ENCODE measurements at places on chromosomes 4 and X. TPM values are rescaled to one million over a fixed set of nuclear protein-coding genes. Genes with fewer than 3 reads are reported as not detected.

The TEX13D gene
- polyA plus RNA-seq: 0.03 TPM

The MAPK10 gene
- 4.3 TPM for polyA plus RNA-seq

The MYOZ2 gene
- 0.41 TPM for polyA plus RNA-seq

The ASB11 gene
- not detected for polyA plus RNA-seq

The PCSK1N gene
- polyA plus RNA-seq: 0.10 TPM

The PNMA3 gene
- polyA plus RNA-seq: 1.2 TPM

The MTNR1A gene
- not detected for polyA plus RNA-seq

The ARX gene
- not detected for polyA plus RNA-seq

The LUZP4 gene
- polyA plus RNA-seq: not detected

The MAGIX gene
- polyA plus RNA-seq: 1.3 TPM

The EVC2 gene
- 0.30 TPM for polyA plus RNA-seq

The PABPC1L2B gene
- polyA plus RNA-seq: not detected

The CCDC110 gene
- 0.22 TPM for polyA plus RNA-seq

GRCh38 chr4:82124365-82124764 lies 249.4 kb downstream of the HNRNPD start:
- DNase-seq: no peak

- no peak for DNase-seq
Observed at GRCh38 chr4:76802236-76803021, 95.5 kb downstream of the SOWAHB start.

DNA sequence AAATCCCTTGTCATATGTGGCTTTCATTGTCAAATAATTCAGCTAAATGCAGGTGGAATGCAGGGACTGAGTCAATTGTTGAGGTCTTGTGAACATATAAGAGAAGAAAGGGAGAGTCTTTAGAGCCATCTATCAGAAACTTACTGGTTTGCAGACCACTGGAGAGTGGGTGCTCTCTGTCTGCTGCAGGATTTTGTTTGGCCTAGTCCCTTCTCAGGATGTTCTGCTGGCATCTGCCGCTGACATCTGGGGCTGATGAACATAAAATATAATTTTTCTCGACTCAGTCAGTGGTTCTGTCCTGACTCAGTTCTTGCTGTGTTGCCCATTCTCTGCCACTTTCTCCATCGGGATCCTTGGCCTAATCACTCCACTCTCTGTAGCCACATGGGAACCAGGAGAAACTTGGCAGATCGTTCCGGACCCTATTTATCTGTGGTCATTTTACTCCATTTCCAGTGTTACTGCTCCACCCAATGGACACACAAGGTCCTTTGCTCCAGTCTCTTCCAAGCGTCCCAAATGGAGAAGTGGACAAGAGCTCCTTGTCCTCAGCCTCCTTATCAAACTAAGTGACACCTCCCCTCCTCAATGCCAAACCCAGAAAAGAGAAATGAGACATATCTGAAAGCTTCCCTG lies 436.2 kb downstream of the FAT4 start:
- DNase-seq: no peak

GRCh38 chrX:11757719-11758399 lies at the start of gene MSL3:
Gene MSL3, plus strand, starts transcription at chrX:11758237. Its CDS starts 27 bp downstream, at chrX:11758264.
- peak; percentile 93 for DNase-seq

DNA sequence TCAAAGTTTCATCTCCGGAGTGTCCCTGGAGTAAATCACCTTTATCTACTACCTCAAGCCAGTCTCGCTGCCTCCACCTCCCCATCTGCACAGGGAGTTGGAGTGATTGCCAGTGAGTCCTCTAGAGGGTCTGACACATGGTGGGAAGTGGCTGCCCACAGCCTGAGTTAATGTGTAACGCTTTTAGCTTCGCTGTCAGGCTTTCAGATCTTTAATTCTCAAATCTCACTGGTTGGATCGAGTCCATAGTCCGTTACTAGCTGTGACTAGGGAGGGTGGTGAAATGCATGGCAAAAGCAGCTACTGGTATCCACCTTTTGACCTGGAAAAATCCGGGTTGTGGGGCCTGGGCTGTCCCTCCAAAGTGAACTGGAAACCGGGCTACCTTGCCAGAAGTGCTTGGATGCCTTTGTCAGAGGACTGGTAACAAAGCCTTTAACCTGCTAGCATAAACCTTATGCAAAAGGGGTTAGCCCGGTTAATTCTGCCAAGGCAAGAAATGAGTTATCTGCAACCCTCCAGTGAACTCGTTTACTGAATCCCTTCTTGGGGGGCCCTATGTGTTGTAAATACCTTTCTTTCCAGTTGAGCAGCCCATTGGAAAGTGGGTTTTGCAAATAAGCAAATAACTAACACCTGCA lies 5.1 kb upstream of the WDR1 start:
- no peak for DNase-seq

- DNase-seq: no peak
Observed at GRCh38 chr4:23631255-23631950, 258.4 kb downstream of the PPARGC1A start.

DNA sequence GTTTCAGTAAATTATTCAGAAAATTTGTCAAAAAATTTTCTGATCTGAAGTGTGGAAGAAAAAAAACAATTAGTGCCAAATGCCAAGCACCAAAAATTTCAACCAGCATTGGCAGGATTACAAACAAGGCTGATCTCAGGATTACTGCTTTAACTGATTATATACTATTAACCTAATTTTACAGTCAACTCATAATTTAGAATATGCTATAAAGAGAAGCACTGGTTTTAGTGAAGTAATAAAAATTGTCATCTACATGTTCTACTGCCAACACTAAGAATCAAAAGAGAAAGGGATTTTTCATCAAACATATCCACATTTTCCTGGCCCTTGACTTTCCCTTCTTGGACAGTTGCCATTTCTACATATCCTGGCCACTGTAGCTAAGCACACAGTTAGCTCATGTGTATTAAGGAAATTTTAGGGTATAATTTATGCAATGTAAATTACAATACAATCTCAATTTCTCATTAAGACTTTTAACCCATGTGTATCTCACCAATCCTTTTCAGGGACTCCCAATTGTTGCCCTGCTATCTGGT lies 33.8 kb downstream of the THOC2 start:
- DNase-seq: no peak

DNA sequence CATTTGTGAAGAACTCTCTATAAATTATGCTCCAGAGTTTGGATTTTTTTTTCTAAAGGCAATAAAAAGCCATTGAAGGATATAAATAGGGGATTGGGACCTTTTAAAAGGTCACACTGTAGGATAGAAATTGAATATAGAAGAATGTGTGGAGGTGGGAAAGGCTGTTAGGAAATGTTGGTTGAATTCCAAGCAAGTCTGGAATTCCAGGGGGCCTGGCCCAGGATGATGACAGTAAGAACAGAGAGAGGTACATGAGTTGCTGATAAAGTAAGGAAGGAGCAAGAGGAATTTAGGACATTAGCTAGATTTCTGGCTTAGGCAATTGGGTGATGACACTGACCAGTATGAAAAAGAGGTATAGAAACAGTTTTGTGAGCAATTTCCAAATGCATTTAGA lies 95.4 kb upstream of the USP38 start:
- no peak for DNase-seq

DNA sequence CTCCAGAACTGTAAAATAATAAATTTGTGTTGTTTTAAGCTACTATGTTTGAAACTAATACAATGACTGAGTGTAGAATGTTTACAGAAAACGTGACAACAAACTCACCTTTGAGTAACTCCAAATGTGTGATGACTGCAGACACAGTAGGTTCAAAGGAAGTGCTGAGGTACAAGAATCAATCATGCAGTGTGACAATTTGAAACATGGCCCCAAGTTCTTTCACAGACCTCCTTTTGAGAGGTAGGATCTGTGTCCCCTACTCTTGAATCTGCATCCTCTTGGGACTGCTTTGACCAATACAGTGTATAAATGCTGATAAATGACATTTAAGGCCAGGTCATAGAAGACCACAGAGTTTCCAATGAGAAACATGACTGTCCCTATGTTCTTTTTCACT lies 667.7 kb upstream of the DIPK2B start:
- no peak for DNase-seq

DNA sequence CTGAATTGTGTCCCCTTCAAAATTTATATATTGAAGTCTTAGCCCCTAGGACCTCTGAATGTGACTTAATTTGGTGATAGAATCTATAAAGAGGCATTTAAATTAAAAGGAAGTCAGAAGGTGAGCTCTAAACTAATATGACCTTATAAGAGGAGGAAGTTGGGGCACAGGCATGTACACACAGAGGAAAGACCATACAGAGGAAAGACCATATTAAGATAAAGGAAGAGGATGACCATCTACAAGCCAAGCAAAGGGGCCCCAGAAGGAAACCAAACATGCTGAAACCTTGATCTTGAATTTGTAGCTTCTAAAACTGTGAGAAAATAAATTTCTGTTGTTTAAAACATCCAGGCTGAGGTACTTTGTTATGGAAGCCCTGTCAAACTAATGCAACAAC lies 26.9 kb upstream of the CYBB start:
- no peak for DNase-seq

GRCh38 chrX:21974011-21974385 lies 33.5 kb downstream of the SMS start:
- DNase-seq: no peak

GRCh38 chr4:67036791-67037190 lies 508.5 kb downstream of the CENPC start:
- DNase-seq: no peak

GRCh38 chr4:152663203-152664066 lies 16.4 kb downstream of the TMEM154 start:
- no peak for DNase-seq

- DNase-seq: no peak
Observed at GRCh38 chrX:130771648-130772047, 131.4 kb downstream of the ENOX2 start.

DNA sequence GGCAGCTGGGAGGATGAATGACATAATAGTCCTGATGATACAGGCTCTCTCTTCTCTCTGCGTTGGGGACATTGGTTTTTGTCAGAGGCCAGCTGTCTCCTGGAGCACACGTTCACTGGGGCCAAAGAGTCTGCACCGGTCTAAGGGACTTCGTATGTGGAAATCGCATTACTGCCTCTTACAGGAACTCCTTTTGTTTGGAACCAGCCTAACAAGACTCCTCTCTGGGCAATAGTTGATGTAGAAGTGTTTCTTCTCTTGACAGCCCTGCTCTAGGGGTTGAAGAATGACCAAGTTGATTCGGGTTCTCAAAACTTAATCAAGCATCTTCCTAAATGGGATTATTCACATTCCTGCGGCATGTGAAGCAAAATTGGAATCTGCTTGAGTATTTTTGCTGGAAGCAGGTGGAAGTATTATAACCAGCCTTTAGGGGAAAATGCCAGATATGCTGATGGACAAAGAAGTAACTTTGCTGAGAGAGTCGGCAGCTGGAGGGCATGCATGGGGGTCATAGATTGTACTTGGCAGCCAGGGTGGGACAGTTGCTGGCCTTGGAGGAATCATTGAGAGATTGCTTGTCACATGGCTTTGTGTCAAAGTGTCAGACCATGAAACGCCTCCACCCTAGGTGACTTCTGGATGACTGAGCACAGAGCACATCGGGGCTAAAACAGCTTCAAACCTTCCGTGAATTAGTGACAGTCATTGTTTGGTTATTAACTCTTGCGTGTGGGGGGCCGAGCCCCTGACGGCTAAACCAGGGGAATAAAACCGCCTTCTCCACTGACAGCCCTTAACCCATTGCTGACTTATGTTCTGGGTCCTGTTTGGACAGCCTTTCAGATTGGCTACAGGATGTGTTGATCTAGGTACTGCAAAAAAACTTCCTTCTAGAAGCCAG lies 34.4 kb upstream of the SLC34A2 start:
- peak; percentile 13 for DNase-seq

- DNase-seq: no peak
Observed at GRCh38 chr4:137510557-137511265, 21.6 kb downstream of the PCDH18 start.

GRCh38 chr4:185534511-185534865 lies 819 bp downstream of the PDLIM3 start:
- no peak for DNase-seq

- no peak for DNase-seq
Observed at GRCh38 chr4:103493450-103494159, 226.2 kb downstream of the TACR3 start.

DNA sequence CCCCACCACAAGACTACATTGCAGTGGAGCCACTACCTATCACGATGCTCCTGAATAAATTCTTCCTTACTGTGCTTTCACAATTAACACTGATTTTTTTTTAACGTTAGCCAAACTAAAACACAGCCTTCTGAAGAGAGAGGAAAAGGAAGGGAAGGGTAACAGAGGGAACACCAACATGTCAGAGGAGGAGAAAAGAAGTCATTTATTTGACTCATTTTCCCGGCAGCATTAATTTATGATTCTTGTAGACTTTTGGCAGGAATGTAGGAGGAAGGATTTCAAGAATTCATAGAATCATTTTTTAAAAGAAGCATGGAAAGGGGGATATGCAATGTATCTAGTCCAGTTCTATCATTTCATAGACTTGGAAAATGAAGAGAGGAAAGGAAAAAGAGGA lies 74.3 kb upstream of the IQCM start:
- DNase-seq: no peak

DNA sequence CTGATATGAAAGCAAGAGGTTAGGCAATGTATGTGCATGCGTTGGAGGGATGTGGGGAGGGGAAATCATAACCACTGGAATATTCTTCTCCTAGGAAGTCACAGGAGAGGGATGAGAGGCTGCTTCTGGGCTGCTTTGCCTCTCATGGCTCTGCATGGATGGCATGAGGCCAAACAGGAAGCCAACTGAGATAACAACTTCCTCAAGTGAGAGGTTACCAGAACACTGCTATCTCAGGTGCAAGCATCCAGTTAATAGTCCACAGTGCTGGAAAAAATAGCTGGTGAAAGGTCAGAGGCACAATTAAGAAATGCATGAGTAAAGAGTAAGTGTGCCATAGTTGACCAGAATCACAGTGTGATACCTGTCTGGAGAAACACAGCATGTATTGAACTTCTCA lies 113.3 kb downstream of the ELOVL6 start:
- DNase-seq: no peak

DNA sequence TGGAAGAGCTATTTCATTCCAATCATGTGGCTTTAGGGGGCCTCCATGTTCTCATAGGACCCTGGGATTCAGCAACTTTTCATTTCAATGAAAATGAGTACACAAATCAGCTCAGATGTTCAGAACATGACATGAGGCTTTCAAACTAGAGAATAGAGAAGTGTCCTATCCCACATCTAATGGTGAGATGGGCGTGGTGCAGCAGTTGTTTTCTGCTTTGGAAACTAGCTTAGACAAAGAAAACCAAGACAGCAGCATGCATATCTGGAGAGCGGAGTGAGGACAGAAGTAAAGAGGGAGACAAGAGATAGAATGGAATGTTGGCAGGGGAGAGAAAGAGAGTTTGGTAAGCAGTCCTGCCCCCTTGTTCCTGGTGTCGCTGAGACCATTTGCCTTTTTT lies 1009.1 kb upstream of the IGFBP7 start:
- DNase-seq: no peak

- no peak for DNase-seq
Observed at GRCh38 chr4:147182041-147182440, 236.4 kb upstream of the TTC29 start.

DNA sequence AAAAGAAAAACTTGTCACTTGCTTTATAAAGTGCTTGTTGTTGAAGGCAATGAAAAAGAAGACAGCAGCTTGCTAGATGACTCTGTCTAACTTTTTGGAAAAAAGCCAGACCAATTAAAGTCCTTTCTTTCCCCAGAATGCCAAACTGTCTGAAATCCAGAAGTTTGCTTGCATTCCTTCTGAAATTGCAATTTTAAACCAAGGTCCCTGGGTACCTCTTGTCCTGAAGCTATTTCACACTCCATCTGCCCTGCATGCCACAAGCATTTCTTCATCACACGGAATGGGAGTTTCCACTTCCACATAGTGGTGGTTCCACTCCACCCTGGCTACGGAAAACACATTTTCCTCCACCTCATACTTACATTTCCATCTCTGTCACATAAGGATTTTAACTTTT lies 101.0 kb downstream of the PAPSS1 start:
- DNase-seq: no peak

All from spleen (tissue), 13 donors.